Left hindlimb (tissue), 1 donor: ENCODE measurements at places on chromosomes 4 and X.

- DNase-seq = no peak
Observed at GRCh38 chr4:21011106-21011505, 310.8 kb downstream of the PACRGL start.

GRCh38 chr4:119604266-119604665 is 24.3 kb downstream of the PDE5A start:
- DNase-seq = no peak

DNA sequence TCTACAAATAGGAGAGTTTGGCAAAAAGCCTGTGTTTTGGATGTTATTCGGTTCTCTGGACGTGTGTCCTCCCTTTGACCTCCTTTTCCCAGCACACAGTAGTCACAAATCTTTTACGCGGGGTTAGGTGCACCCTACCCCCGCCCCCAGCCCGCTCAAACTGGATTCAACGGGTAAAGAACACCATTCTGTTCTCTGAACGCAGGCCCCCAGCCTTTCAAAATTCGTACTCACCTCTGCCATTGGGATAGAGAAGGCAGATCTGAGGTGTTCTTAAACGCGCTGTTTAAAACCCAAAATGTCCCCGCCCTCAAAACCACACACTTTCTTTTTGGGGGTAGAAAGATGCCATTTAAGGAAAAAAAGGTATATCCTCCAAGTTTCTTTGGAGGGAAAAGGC is 2.7 kb downstream of the LEF1 start:
- no peak for DNase-seq

GRCh38 chrX:84932814-84933213 is 70.9 kb upstream of the APOOL start:
- no peak for DNase-seq

- DNase-seq = no peak
Observed at GRCh38 chrX:18422886-18423285, 2.5 kb upstream of the CDKL5 start.

- DNase-seq = no peak
Observed at GRCh38 chr4:56788081-56788480, 33.4 kb downstream of the SPINK2 start.

DNA sequence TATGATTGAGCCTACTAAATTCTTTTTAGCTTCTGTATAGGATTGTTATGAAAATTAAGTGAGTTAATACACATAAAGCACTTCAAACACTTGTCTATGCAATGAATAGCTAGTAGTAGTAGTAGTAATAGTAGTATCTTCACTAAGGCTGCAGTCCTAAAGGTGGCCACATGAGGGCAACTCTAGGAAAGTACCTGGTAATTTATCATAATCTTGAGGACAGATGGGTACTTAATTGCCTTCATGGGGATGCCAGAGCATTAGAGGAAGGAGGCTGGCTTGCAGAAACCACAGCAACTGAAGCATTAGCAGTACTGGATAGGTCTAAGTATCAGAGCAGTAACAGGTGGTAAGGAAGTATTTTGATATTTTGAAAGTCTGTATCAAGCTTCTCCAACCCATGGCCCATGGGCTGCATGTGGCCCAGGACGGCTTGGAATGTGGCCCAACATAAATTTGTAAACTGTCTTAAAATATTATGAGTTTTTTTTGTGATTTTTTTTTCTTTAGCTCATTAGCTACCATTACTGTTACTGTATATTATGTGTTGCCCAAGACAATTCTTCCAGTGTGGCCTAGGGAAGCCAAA is 17.3 kb downstream of the NIPAL1 start:
- no peak for DNase-seq

DNA sequence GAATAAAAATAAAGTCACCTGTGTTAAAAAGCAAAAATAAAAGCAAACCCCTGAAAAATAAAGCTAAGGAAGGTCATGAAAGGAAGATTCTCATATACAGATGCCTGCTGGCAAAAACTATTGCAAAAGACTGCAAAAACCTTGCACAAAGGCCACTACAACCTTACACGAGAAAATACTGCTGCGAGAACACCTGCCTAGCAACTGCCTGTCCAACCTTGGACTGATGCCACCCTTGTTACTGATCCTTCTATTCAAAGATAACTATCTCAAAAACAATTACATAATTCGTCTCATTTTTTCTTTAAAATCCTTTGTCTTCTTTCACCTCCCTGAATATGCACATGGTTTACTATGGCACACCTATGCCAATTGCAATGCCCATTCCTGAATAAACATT is 49.6 kb downstream of the SLC2A9 start:
- DNase-seq = no peak

DNA sequence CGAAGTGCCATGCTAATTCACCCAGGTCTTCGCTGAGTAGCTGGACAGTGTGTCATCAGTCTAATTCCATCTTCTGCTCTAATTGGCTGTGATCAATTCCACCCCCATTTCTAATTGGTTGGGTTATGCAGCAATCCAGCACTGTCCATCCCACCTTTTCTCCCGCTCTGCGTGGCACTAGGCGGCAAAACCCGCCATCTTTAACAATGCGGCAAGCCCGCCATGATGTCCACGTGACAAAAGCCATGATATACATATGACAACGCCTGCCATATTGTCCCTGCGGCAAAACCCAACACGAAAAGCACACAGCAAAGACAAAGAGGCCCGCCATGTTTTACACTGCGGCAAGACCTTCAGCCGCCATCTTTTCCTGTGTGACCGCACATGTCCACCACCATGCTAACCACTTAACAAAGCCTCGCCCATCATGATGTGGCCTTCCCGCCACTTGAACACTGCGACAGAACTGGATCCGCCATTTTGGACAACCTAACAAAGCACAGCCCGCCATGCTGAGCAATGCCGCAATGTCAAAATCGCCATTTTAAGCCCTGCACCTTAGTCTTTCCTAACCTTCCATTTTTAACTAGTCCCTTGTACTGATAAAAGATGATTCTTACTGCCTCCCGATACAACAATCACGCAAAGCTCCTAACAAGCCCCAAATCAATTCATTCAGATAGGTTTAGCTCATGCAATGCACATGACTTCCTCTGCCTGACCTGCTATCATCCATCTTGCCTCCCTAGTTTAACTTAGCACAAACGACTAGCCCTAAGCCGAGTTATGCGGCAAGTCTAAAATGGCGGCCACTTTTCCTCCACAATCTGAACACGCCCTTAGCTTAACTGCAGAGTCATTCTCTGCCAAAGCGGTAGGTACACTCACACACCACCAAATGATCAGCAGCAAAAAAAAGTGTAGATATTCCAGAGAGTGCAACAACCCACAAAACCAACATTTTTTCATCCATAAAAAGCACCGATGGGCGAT is 288.3 kb downstream of the CHIC1 start:
- no peak for DNase-seq

GRCh38 chr4:2714061-2714770 is 41.9 kb downstream of the TNIP2 start:
- DNase-seq = peak; percentile 54

- no peak for DNase-seq
Observed at GRCh38 chr4:102216666-102217065, 128.6 kb downstream of the SLC39A8 start.

- no peak for DNase-seq
Observed at GRCh38 chrX:50117476-50117875, 83.3 kb downstream of the AKAP4 start.

GRCh38 chrX:102985192-102985591 is 48.1 kb downstream of the RAB40AL start:
- DNase-seq = no peak

DNA sequence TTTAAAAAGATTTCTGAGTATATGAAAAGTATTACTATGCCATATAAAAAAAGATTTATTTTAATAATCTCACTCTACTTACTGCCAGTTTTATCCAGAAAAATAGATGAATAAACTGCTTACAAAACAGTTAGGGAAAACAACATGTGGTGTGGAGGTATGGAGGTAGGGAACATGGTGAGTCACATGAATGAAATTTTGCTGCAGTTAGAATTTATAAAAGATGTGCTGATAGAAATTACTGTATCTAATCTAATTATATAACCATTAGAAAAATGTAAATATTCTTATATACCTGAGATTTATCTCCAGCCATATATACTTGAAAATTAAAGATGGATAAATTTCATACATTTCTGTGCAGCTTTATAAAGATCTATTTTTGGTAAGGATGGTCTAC is 184.0 kb upstream of the ANK2 start:
- DNase-seq = no peak

GRCh38 chrX:154486396-154487207 is at the start of gene UBL4A:
TSS of gene UBL4A (minus strand) at chrX:154486615. CDS start at chrX:154486584, 31 bp downstream.
- DNase-seq = peak; percentile 72

GRCh38 chr4:117796677-117797076 is 237.6 kb upstream of the NDST3 start:
- DNase-seq = no peak

- no peak for DNase-seq
Observed at GRCh38 chr4:136748165-136748564, 784.1 kb downstream of the PCDH18 start.

DNA sequence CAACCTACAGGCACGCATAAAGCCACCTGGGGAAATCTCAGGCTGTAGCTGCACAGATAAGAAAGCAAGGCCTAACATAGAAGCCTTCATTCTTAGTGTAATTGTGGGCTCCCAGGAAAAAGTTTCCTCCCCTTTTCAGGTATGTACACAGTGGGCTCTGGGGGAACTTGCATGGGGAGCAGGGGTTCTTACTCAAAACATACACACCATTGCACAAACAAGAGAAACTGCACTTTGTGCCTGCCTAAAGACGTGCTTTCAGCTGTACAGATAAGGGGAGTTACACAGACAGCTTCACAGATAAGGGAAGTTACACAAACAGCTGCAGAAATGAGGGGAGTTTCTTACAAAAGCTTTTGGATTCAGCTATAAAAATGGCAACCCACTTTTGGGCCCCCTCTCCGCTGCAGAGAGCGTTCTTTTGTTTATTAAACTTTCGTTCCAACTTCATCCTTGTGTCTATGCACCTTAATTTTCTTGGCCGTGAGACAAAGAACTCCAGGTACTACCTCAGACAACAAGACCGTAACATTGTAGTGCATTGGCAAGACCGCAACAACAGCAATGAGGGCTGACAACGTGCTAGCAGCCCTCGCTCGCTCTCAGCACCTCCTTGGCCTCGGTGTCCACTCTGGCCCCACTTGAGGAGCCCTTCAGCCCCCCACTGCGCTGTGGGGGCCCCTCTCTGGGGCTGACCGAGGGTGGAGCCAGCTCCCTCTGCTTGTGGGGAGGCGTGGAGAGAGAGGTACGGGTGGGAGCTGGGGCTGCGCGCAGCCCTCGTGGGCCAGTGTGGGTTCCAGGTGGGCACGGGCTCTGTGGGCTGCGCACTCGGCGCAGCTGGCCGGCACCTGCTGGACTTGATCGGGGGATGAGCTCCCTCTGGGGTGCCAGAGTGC is 317.5 kb downstream of the RAPGEF2 start:
- no peak for DNase-seq

DNA sequence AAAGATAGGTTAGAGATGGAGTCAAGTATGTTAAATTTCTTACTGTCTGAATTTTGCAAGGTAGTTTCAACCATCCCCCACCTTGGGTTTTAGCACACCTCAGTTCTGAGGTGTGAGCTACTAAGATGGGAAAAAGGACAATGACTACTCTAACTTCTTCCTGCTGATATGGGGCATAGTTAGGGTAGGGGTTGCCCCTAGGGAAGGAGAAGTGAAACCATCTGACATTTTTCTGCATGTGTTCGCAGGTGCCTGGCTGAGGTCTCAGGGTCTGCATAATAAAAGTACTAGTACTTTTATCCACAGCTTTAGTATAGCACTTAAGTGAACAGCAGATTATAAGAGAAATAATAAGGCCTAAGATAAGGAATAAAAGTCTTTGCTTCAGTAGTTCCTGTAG is 129.5 kb upstream of the CYSLTR1 start:
- DNase-seq = no peak

GRCh38 chr4:8657381-8658088 is 65.0 kb downstream of the CPZ start:
- DNase-seq = no peak

- no peak for DNase-seq
Observed at GRCh38 chrX:121008920-121009319, 23.4 kb upstream of the CT47A1 start.

- no peak for DNase-seq
Observed at GRCh38 chrX:136063340-136064079, 78.3 kb downstream of the SLC9A6 start.

DNA sequence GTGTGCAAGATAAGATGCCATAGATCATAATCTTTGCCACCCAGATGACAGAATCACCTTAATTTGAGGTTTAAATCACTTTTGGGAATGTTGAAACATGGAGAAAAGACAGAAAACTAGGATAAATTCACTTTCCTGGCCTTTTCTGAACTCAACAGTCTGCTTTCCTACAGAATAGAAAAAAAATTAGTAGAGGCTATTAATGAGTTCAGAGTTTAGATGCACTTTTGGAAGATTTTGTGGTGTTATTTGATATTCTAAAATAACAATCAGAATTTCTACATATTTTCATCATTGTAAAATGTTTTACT is 195.9 kb downstream of the CAMK2D start:
- DNase-seq = no peak

DNA sequence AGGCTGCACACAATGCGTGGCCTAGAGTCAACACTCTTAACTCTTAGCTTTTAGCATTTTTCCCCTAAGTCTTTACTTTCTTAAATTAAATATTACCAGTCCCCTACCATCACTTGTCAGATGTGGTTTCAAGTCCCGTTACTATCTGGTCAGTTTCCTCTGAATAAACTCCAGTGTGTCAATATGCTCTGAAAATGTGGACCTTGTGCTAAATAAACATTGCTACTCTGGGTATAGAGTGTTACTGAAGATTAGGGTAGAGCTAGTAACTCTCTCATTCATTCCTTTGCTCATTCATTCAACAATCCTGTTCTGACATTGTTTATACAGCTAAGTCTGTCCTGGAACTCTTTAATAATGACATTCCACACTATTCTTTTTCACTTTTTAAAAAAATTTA is 251.0 kb downstream of the MAPK10 start:
- DNase-seq = no peak

- no peak for DNase-seq
Observed at GRCh38 chr4:25925486-25926201, 11.6 kb downstream of the SMIM20 start.

DNA sequence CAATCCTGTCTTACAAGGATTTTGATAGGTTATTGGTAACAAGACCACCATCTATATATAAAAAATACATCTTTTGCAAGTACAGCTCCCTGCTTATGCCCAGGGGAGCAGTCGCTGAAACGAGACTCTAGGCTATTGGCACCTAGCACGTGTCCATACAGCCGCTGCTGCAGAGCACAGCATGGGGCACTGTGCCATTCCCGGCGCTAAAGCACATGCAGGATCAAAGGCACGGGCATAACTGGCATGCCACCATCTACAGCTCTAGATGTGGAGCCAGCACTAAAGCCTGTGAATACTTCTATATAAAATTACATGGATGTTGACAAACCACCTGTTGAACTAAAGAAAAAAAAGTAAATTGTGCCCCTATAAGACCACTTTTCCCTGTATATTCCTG is 144.8 kb downstream of the COL25A1 start:
- DNase-seq = no peak

DNA sequence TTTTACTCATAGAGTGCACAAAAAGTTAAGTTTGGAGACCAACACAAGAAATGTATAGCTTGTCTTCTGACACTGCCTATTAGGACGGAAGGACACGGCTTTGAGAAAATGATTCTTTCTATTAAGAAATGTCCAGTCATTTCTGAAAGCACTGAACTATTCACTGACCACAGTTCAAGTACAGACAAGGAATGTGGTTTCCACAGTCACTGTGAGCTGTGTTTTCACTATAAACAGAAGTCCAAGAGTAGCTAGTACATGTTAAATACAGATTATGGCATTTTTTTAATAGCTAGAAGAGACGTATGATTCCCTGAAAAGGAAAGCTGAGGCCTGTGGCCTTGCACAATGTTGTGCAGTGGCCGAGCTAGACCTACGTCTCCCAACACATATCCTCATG is 115.1 kb upstream of the GPM6A start:
- no peak for DNase-seq
